ENCODE measurements at places on chromosomes 16 and 17. TPM values are rescaled to one million over a fixed set of nuclear protein-coding genes. Genes with fewer than 3 reads are reported as not detected.

- H3K27ac ChIP-seq, result no peak overlapping the region
- peaks cover 4% of the 10 kb centered on the region for H3K4me1 ChIP-seq
- DNase-seq, result no peak
- no peak overlapping the region for H3K4me3 ChIP-seq
These were observed 25.3 kb upstream of the RBBP6 start for GRCh38 chr16:24514096-24514495.

DNA sequence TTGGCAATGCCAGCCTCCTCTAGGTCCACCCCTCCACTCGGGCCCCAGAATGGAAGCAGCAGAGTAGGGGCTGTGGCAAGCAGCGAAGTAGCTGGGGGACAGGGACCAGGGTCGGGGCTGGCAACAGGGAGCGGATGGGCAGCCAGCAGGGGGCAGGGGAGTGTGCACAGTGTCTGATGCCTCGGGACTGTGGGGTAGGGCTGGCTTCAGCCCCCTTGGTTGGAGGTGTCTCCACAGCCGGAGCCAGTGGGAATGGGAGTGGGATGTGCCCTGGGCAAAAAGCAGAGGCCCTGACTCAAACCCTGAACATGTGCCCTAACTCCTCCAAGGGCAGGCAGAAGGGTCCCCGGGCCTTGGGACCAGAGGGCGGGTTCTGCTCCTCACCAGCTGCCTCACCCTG lies 18.5 kb upstream of the ARHGAP27 start:
- no peaks in the 10 kb centered on the region for H3K27me3 ChIP-seq
- peaks cover 2% of the 10 kb centered on the region for H3K4me1 ChIP-seq
- no peak overlapping the region for H3K4me3 ChIP-seq
- no peak overlapping the region for H3K27ac ChIP-seq
- no peak for DNase-seq
- no peaks in the 10 kb centered on the region for H3K36me3 ChIP-seq

DNA sequence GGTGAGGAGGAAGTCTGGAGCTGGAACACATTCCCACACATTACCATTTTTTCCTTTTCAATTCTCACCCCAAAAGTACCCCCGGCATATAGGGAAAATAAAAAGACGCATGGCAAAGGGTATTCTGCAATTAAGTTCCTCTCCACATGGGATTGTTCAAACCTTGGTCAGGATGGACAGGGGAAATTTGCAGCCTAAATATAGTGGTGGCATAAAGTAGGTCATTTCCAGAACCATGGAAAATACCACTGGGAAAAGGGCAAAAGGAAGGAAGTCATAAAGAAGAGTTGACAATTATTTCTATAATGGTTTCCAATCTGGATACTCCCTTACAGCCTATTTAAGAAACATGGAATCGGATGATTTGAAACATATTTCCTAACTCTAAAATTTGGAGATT lies 135.8 kb downstream of the STX8 start:
- no peaks in the 10 kb centered on the region for H3K4me1 ChIP-seq
- H3K27me3 ChIP-seq, result no peaks in the 10 kb centered on the region
- DNase-seq, result no peak
- H3K4me3 ChIP-seq, result no peak overlapping the region
- H3K36me3 ChIP-seq, result no peaks in the 10 kb centered on the region

DNA sequence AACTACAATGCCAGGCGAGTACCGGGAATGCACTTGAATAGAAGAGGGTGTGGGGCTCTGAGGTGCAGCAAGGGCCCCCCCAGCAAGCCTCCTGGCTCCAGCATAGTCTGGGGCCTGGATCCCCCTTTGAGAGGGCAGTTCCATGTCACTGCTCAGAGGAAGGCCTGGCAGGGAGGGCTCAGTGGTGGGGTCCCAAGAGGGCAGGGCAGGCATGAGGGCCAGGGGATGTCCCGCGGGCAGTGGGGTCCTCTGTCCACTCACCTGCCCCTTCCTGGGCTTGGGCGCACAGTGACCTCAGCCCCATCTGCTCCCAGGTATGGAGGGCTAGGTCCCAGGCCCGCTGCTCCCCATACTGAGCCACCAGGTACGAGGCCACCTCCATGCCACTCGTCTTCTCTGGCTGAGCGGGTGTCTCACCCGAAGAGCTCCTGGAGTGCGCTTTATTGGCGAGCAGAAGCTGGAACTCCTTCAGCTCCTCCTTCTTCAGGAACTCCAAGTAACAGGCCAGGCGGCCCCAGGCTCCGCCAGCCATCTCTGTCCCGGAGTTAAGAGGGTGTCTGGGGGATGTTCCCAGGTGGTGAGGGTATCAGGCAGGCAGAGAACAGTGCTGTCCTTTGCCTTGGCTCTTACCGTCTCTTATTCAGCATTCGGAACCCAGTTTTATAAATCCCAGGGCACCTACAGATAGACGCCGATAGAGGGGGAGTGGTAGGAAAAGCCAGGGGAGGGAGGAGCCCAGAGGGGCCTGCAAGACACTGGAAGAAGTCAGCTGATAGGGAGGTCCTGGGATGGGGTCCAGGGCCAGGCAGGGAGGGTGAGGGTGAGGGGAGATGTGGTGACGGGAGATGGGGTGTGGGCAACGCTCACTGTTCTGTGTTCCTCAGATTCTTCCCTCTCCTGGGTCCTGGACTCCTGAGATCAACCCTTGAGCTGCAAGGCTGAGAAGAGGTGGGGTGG lies 605 bp downstream of the NLRP1 start:
- peak overlapping the region; percentile 96 for H3K27ac ChIP-seq
- H3K36me3 ChIP-seq, result peaks cover 27% of the 10 kb centered on the region

DNA sequence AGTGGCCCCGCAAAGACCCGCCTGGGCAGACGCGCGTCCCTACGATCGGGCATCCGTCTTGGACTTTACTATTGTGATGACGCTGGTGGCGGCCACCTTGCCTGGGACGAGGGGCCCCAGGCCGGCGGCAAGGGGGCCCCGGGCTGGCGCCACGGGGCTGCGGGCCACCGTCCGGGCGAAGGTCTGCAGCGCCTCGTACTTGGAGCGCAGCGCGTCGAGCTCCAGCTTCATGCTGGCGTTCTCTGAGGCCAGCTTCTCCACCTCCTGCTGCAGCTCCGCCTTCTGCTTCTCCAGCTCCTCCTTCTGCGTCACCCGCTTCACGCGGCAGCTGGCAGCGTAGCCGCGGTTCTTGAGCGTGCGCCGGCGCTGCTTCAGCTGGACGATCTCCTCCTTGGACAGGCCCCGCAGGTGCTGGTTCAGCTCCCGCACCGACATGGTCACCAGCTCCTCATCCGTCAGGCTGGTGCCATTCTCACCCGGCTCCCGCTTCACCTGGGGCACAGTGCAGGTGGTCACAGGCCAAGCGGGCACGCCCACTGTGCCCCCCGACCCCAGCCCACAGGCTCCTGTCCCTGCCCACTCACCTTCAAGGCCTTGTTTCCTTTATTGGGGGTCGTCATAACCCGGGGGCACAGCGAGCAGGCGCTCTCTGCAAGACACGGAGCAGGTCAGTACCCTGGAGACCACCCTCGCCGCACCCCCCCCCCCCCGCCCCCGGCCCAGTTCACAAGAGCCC lies 4.8 kb upstream of the SIRT7 start:
- no peaks in the 10 kb centered on the region for H3K27me3 ChIP-seq
- no peak overlapping the region for H3K4me3 ChIP-seq
- H3K27ac ChIP-seq, result peak overlapping the region; percentile 43
- no peak for DNase-seq

DNA sequence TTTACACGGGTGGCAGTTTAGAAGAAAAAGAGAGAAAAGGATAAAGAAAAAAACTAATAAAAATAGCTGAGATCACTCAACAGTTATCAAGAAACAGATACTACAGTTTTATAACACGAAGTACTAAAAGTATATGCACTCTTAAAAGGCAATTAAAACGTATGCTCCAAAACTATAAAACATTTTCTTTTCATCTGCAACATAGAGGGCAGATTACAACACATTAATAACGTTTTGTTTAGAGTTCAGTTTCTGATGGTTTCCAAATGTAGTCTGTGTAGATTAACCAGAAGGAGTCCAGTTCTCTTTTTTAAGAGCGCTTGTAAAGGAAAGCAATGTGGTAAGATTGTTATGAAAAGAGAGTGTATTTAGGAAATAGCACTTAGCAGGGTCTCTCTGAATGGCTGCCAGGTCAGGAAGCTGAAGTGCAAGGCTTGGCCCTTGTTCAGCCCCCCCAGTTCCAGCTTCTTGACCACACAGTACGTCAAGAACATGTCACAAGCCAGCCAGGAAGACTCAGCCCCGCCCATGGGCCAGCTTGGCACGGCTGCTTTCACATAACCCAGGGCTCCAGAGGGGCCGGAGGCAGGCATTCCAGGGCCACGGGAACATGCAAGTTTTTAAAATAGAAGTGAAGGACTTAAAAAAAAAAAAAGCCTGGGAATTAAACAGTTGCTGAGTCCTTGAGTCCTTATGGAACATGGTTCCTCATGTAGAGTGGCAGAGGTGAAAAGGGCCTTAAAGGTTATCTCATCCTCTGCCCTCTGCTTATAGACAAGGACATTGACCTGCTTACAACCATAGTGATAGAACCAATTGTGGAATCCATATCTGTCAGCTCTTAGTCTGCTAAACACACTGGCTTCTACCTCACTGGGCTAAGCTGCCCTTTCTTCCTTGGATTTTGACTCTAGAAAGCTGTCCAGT lies 147.4 kb upstream of the TBX2 start:
- no peak overlapping the region for H3K27ac ChIP-seq
- no peaks in the 10 kb centered on the region for H3K4me1 ChIP-seq

DNA sequence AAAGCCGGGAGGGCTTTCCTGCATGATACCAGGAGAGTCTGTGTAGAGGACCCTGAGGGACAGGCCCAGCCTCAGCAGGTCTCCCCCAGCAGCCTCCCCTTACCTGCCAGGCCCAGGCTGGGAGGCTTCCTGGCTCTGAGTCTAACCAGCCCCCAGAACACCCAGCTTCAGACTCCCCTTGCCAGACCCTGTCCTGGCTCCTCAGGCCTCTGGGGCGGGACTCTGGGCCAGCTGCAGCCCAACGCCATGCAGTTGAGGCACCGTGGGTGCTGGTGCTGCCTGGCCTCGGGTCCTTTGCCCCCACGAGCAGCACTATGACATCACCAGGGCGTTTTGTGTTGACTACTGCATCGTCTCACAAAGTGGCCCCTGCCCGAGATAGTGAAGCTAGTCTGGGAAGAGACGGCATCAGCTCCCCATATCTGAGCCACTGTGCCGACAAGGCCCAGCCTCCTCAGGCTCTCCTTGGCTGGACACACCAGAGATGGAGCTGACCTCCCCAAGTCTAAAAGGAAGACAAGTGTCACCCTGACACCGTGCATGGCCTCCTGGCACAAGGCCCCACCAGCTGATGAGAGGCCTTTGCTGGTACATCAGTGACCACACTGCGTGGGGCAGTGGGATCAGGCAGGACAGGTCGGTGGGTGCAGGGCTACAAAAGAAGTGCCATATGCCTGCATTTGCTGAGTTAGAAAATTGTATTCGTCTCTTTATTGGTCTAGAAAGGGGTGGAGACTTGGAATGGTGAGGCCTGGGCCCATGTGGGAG lies 10.6 kb downstream of the ALDH3A1 start:
- no peaks in the 10 kb centered on the region for H3K27me3 ChIP-seq
- no peaks in the 10 kb centered on the region for H3K36me3 ChIP-seq
- H3K27ac ChIP-seq, result no peak overlapping the region
- H3K4me3 ChIP-seq, result no peak overlapping the region
- DNase-seq, result no peak

The PDIA2 gene
- total RNA-seq, result not detected

The MRPS34 gene
- 172 TPM for total RNA-seq

GRCh38 chr17:47862621-47863440 lies 11.9 kb upstream of the SP6 start:
- H3K4me1 ChIP-seq, result peaks cover 17% of the 10 kb centered on the region
- H3K27me3 ChIP-seq, result no peaks in the 10 kb centered on the region
- no peak overlapping the region for H3K27ac ChIP-seq
- no peak for DNase-seq
- no peak overlapping the region for H3K4me3 ChIP-seq
- no peaks in the 10 kb centered on the region for H3K36me3 ChIP-seq

The ALOX15 gene
- total RNA-seq, result not detected

- H3K27me3 ChIP-seq, result no peaks in the 10 kb centered on the region
- no peak for DNase-seq
- H3K27ac ChIP-seq, result no peak overlapping the region
These were observed 29.2 kb downstream of the DDX19A start for GRCh38 chr16:70375636-70376611.

The CDH15 gene
- total RNA-seq, result not detected
